ENCODE measurements at places on chromosomes 11 and 22. TPM values are rescaled to one million over a fixed set of nuclear protein-coding genes. Genes with fewer than 3 reads are reported as not detected.

TMEM123 gene
- total RNA-seq, result 63.2 TPM

MISFA gene
- total RNA-seq, result not detected

USP28 gene
- total RNA-seq, result 10.0 TPM

ELMOD1 gene
- not detected for total RNA-seq

LIF gene
- total RNA-seq, result 0.54 TPM

TUBA8 gene
- total RNA-seq, result 0.12 TPM

SERPIND1 gene
- 0.50 TPM for total RNA-seq

MYRF gene
- 0.44 TPM for total RNA-seq
